Activated CD4-positive, alpha-beta T cell treated with anti-CD3 and anti-CD28 coated beads, Interleukin-2, amount 50 U/mL, for 4 hours (primary cell): ENCODE measurements at places on chromosomes 4 and X.

DNA sequence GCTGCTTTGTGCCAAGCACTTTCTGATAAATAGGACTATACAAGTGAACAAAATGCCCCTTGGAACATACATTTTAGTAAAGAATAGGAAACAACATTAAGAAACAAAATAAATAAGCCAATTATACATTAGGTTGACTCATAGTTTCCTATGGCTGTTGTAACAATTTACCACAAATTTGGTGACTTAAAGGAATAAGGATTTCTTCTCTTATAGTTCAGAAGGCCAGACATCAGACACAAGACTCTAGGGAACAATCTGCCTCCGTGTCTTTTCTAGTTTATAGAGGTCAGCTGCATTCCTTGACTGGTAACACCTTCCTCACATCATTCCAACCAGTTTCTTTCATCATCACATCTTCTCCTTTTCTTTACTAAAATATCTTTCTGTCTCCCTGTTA, 235.9 kb upstream of the PCDH18 start:
- DNase-seq: no peak

DNA sequence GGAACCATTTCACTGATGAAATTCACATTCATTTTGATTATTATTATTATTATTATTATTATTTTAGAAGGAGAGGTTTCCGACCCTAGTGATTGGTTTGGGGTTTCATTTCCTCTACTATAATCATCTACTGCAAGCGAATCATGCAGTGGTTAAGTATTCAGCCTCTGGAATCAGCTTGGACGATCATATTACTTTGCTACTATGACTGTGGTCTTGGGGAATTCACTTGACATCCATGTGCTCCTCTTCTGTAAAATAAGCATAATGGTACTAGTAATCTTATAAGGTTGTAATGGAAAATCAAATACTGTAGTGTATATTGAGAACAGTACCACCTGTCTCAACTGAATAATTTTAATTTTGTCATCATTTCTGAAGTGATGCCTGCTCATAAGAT, 132.1 kb upstream of the SLC4A4 start:
- no peak for DNase-seq

DNA sequence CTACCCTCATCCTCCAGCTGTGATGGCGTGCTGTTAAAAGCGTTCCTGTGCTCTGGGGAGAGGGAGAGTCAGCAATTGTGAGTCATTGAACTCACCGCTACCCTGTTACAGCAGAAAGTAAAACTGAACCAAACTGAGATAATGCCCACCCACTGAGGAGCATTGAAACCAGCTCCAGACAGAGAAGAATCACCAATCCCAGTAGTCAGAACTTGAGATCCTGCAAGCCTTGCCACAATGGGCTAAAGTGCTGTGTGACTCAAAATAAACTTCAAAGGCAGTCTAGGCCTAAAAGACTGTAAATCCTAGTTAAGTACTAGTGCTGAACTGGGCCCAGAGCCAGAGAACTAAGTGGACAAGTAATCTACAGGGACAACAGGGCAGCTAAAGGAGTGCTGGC, 1394.2 kb upstream of the DIAPH2 start:
- no peak for DNase-seq

DNA sequence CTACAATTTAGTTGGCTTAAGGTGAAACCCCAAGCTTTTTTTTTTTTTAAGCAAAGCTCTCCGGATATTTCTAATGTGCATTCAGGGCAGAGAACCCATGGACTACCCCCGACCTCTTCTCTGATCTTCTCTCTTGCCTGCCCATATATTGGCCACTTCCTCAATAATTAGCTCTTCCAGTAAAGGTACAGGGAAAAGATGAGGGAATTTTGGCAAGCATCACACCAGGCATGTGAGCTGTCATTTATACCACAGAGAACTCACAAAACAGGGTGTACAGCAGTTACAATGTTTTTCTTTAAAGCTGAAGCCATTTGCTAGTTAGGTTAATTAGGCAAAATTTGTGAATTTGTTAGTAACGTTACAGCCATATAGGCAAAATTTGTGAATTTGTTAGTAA, 73.3 kb downstream of the GAB1 start:
- no peak for DNase-seq

DNA sequence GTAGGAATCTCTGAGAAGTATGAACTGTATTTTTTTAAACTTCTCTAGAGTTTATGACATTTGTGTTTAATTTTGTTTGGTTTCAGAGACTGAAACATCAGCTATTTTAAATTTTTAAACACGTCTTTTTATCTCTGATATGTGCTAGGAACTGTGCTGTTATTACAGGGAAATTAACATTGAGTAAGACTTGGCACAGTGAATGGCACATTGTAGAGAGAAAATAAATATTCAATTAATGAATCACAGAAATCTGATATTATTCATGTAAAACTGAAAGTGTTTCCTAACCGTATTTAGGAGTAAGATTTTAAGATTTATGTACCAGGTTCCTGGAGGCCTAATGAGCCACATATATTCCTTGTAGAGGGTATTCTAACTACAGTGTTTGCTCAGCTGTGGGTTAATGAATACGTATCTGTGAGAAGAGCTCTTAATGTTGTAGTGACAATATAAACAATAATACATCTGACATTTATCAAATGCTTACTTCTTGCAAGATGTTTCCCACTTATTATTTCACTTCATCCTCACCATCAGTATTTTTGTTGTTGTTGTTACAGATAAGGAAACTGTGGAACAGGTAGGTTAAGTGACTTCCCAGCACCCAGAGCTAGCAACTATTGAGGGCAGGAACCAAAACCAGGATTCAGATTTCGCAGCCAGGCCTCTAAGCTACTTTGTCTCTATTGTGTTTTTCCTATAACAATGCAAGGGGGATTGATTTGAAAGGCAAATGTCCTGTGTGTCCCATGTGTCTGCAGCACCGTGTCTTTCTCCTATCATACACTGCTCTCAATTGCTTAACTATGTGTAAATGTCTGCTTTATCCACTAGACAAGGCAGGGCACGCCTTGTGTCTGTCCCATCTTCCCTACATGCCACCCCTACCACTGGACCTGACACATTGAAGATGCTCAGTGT, 121.1 kb upstream of the FAM9C start:
- DNase-seq: no peak

- DNase-seq: no peak
Observed at GRCh38 chrX:101550751-101551379, 518 bp downstream of the ARMCX1 start.

DNA sequence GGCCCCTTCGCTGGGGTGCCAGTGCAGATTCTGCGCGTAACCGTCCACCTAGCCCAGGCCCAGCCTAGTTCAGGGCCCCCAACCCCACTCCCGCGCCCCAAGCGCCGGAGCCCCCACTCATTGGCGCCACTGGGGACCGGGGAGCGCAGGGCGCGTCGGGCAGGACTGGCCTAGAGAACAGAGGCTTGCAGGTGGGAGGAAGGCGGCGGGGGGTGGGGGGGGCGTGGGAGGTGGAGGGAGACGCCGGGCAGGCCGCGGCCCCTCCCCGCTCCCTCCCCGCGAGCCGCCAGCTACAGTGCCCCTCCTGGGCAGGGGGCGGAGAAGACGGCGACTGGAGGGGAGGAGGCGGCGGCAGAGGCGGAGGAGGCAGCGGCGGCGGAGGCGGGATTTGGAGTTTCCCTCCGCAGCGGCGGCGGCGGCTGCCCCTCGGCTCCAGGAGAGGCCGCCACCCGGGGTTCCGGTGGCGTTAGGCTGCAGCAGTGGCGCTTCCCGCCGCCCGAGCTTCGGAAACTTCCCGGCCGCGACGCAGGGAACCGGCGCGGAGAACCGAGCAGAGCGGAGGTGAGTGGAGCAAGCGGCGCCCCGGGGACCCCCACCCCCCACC, 4.8 kb upstream of the DUSP9 start:
- DNase-seq: no peak

DNA sequence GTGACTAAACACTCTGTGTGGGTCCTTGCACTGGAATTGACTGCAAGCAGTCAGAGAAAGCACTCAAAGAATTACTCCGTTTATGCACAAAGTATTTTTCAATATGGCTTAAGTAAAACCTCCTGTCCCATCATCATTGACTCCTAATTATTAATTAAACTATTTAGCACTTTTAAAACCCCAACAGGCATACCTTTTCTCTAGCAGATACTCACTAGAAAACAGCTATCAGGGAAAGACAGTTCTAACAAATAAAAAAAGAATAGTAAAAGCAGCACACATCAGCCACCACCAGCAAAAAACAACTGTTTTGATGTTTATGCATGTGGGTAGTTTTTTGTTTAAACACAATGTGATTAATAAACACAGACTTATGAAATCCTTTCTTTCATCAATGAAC, 66.2 kb upstream of the GYPA start:
- no peak for DNase-seq

GRCh38 chrX:13691841-13692371, 3.0 kb downstream of the RAB9A start:
- DNase-seq: no peak

- DNase-seq: no peak
Observed at GRCh38 chr4:165393704-165394103, 14.9 kb downstream of the CPE start.
